ENCODE measurements at places on chromosomes 3 and 15. TPM values are rescaled to one million over a fixed set of nuclear protein-coding genes. Genes with fewer than 3 reads are reported as not detected.

DNA sequence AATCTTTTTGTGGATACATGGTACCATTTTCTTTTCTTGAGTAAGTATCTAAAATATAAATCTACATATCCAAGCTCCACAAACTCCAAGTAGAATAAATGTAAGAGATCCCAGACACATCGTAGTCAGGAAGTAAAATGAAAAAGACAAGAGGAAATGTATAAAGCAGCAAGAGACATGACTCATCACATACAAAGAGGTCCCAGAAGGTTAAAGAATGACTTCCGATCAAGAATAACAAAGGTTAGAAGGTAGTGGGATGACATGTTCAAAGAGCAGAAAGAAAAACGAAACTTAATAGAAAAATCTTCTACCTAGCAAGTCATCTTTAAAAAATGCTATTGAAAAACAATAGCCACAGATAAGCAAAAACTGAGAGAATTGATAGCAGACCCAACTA lies 705.8 kb downstream of the NR2F2 start:
- no peak for DNase-seq

DNA sequence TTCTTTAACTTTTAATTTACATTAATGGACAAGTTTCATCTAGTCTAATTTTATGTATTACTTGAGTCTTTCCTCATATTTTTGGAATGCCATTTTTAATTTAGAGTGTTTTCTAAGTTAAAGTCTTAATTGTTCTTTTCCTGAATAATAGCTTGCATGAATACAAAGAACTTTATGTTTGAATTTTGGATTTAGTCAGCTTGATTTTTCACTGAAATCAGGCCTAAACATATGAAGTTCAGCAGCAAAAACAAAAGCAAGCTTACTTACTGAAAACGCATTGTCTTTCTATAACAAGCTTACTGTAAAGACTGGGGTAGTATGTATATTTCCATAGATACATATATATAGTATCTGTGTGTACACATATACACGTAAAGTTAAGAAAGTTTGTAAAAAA lies 126.0 kb downstream of the ZBTB20 start:
- DNase-seq = no peak

DNA sequence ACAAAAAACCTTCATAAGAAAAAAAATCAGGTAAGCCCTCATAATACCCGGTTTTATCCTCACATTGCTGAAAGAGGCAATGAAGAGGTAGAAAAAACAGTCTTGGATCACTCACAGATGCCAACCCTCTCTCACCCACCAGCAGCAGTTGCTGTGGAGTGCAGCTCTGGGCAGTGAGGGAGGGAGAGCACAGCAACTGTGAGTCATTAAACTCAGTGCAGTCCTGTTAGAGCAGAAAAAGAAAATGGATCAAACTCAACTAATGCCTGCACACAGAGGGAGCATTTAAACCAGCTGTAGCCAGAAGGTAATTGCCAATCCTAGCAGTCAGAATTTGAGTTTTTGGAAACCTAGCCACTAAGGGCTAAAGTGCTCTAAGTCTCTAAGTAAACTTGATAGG lies 1050.6 kb upstream of the ALCAM start:
- no peak for DNase-seq

- peak; percentile 42 for DNase-seq
Observed at GRCh38 chr3:176286476-176287085, 910.7 kb downstream of the TBL1XR1 start.

NUP210 gene
- 6.9 TPM for polyA plus RNA-seq

DBR1 gene
- not detected for polyA plus RNA-seq

TTBK2 gene
- 15.3 TPM for polyA plus RNA-seq

All from muscle of arm (tissue), 14 donors.